ENCODE measurements at places on chromosomes 12 and 14. TPM values are rescaled to one million over a fixed set of nuclear protein-coding genes. Genes with fewer than 3 reads are reported as not detected.

DNA sequence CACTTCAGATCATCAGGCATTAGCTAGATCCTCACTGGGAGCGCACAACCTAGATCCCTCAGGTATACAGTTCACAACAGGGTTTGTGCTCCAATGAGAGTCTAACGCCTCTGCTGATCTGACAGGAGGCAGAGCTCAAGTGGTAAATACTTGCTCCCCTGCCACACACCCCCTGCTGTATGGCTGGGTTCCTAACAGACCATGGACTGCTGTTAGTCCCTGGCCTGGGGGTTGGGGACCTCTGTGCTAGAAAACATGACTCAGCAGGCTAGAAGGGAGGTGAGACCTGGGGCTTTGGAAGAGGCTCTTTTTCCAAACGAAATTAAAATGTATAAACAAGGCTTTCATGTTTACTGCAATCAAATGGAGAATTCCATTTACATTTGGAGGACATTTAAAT is 691.1 kb downstream of the FLRT2 start:
- peak; percentile 2 for DNase-seq

- DNase-seq = peak; percentile 28
These were observed 41.4 kb upstream of the AMIGO2 start for GRCh38 chr12:47121146-47121545.

DNA sequence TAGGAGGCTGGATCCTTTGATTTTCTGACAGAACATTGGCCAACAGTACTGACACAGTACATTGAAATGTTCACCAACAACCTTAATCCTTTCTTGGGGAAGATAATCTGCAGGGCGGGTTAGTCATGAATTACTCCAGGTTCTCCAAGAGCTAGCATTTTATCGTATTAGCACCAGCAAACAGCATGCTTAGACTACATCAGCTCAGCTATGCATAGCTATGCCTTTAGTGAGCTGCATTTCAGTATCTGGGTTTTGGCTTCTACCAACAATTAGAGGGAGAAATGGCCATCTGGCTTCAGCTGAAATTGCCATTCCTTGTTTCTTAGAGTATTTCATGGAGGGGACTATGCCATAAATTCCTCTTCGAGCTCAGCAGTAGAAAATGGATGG is 33.8 kb downstream of the SAMD4A start:
- no peak for DNase-seq

- no peak for DNase-seq
These were observed 6.0 kb downstream of the CMTM5 start for GRCh38 chr14:23382731-23383440.

DNA sequence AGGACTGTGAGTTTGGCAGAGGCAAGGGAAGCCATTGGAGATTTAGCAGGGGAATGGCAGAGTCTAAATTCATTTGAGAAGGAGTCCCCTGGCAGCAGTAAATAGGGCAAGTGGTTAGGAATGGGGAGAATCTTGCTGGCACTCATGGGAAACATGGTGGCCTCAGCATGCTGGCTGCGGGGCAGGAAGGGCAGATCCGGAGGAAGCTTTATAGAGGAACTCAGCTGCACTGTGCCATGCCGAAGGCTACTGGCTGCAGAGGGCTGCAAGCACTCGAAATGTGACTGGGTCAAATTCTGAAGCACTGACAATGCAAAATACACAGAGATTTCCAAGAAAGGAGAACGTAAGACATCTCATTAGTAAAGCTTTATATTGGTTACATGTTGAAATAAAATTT is 23.9 kb downstream of the CCNK start:
- DNase-seq = no peak

- DNase-seq = no peak
These were observed 118.8 kb upstream of the DIO3 start for GRCh38 chr14:101442451-101442850.

DNA sequence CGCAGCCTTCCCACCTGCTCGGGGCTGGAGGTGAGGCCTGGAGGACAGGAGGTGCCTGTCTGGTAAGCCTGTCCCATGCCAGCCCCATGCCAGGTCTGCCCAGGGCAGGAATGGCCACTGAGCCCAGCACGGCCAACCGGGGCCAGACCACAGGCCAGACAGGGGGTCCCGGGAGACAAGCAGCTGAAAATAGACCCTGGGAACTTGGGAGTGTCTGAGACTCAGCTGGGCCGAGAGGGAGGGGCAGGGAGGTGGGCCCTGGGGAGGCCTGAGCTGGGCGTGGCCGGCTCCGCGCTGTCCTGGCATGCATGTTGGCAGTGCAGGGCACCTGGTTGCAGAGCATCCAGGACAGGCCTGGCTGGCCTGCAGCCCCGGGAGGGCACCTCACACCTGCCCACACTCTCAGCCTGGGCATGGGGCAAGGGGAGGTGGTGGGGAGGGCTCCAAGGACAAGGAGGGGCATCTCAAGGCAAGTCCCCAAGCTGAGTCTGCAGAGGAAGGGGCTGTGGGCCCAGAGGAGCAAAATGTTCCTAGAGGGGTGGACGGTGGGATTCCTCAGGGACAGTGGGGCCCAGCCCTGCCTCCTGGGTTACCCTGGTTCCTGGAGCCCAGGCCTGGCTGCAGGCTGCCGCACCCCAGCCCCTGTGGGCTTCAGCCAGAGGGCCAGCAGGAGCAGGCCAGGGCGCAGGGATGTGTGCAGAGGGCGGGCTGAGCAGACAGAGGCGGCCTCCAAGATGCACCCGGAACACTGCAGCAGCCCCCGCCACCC is 3.2 kb upstream of the CRIP1 start:
- no peak for DNase-seq

DNA sequence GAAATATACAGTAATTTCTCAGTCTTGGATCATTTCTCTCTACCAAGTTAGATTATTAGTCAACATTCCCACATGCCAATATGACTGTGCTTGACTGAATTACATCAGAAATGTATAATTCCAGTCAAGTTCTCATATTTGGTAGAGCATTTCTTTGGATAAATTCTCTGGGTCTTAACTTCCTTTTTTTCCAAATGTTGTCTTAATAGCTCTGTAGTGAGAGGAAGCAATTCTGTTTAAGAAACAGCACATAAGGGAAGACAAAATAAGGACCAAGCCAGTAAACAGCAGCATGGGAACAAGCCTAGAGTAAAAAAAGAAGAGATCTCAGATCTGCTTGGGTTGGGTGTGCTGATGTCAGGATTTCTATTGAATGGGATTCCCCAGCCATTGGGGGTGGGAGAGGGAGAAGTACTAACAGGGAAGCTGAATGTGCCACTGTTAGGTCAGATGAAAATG is 14.2 kb upstream of the DYRK2 start:
- no peak for DNase-seq

GRCh38 chr12:5032821-5033220 is 10.9 kb upstream of the KCNA5 start:
- no peak for DNase-seq

GRCh38 chr14:100882991-100883788 is 20.3 kb downstream of the RTL1 start:
- DNase-seq = no peak

GRCh38 chr12:68267892-68268396 is 14.5 kb upstream of the IL22 start:
- DNase-seq = no peak

- DNase-seq = no peak
These were observed 300.9 kb downstream of the ACSS3 start for GRCh38 chr12:81378601-81379285.

- DNase-seq = peak; percentile 51
These were observed 343.0 kb downstream of the BMP4 start for GRCh38 chr14:53613404-53614253.

KDM5A gene
- 17.8 TPM for total RNA-seq

- no peak for DNase-seq
These were observed 12.4 kb upstream of the C12orf75 start for GRCh38 chr12:105317942-105318621.

DNA sequence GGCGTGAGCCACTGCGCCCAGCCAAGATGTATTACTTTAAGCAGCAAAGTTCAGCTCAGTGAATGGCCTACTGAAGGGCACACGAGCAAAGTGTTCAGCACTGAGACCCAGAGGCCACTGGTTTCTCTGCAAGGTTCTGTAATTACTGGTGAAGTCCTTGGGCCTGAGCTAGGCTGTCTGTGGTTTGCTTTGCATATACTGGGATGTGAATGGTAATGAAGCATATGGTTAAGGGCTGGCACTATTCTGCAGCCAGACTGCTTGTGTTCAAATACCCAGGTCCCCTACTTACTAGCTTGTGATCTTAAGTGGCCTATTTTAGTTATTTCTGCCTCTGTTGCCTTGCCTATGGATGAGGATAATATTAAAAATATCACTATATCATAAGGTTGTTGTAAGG is 72.0 kb downstream of the LLPH start:
- DNase-seq = no peak
